ENCODE measurements at places on chromosomes 16 and 17.

- no peak for DNase-seq
Observed at GRCh38 chr16:78277321-78278055, 178.0 kb downstream of the WWOX start.

DNA sequence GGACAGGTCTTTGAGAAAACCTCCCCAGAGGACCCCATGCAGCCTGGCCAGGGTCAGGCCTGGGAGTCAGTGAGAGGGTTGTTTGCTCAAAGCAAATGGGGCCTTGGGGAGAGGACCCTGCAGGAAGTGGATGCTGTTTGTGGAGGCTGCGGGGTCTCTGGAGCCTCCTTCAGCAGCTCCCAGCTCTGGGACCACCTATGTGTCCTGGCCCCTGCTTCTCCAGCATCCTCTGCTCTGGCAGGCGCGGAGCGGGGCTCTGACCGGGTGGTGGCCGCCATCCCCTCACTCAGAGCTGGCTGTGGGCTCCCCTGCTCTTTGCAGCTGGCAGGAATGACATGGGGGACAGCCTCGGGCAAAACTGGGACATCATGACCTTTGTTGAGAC lies 29.8 kb upstream of the CIBAR2 start:
- no peak for DNase-seq

DNA sequence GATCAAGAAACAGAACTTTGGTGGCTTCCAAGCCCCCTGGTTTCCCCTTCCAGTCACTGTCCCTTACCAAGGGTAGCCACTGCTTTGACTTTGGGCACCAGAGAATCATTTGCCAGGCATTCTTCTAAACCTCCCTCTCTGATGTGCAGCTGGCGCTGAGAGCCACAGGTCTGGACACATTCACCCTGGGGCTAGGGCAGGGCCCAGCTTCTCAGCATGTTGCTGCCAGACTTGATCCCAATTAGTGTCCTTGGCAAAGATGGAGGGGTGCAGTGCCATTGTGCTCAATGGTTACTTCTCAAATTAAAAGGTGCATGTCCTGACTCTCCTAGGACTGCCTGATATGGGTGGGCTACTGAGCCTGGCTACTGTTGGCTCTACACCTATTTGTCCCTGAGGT lies 7.6 kb upstream of the SLC47A2 start:
- no peak for DNase-seq

DNA sequence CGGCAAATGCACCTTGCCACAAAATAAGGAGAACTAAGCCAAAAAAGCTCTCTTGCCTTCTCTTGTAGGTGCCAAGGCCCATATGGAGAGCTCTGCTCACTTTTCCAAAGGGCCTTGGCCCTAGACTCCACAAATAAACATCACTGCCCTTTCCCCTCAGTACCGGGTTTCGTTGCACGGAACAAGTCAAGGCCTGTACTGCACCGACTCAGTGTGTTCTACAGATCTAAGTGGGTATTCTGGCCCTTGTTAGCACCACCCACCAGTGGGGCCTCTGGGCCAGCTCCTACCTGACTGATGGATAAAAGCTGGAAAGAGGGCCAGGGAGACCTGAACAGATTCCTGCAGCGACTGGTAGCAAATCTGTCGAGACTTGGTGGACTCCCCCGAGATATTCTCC lies 43.7 kb upstream of the GSG1L start:
- no peak for DNase-seq

DNA sequence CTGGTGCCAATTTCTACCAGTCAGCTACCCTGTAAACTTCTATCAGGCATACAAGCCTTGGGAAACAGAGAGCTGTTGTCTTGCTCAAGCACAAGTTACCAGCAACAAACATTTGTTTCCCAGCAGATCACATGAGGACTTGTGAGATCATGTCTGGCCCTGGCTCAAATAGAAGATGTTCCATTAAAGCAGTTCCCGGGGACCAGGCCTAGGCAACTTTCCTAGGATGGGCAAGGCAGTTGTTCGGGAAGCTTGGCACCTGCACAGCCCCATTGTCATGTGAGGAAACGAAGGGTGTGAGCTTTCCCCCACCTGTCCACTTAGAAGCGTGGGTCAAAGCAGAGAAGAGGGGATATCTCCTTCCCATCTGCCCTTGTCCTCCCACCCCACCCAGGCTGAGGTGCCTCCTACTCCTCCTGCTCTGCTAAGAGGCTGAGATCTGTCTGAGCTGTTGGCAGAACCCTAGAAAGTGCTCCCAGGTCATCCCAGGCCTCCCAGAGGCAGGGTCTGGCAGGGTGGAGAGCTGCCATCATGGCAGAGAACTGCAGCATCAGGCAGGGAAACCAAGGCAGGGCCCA lies 11.2 kb upstream of the SLC47A2 start:
- no peak for DNase-seq

DNA sequence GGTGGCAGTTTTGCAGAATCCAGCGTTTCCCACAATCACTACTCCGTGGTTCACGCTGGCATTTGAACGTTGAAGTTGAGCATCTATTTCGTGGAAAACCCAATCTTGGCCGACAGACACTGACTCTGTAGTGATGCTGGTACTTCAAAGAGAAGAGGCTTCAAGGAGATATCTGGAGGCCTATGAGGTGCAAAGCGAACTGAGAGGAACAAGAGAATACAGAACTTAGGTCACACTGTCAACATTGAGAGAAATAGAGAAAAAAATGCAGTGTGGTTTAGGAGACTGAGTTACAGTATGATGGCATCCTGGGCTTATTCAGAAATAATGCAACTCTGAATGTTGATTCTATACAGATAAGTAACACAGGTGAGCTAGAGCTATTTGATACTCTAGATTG lies 16.0 kb downstream of the CCL16 start:
- DNase-seq = no peak

DNA sequence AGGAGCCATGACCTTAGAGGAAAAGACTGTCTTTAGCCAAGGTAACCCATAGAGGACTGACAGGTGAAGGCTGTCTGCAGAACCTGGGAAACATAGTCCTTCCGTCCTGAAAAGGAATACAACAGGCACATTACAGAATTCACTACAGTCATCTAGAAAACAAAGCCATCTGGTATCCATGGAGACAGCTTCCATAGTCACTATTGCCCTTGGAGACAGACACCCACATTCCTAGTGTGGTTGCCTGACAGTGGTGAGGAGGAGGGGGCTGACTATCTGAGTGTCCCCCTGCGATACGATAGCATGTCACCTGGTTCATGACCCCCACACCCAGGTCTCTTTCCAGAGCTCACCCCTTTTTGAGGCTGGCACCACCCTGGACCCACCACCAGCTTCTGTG lies 254.7 kb downstream of the CDH13 start:
- DNase-seq = no peak

DNA sequence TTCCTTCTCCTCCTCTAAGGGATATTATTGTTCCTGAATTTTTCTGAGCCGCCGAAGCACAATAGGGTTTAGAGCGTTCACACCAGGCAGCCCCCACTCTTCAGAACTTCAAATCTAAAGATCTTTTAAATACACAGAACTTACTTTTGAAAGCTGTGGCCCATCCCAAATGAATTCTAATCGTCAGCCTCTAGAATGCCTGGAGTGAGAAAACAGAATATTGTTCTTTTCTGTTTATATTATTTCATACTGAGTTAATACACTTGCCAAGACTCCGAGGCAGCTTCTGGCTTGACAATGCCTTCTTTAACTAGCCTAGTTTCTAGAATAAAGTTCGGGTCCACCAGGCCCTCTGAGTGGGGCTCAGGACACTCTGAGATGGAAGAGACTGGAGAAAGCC lies 405.6 kb downstream of the WWOX start:
- no peak for DNase-seq

- DNase-seq = peak; percentile 8
Observed at GRCh38 chr17:79923974-79924638, 84.9 kb upstream of the CBX4 start.

- no peak for DNase-seq
Observed at GRCh38 chr16:79687249-79688130, 87.0 kb upstream of the MAF start.

- DNase-seq = no peak
Observed at GRCh38 chr17:69388822-69389442, 25.6 kb upstream of the MAP2K6 start.

DNA sequence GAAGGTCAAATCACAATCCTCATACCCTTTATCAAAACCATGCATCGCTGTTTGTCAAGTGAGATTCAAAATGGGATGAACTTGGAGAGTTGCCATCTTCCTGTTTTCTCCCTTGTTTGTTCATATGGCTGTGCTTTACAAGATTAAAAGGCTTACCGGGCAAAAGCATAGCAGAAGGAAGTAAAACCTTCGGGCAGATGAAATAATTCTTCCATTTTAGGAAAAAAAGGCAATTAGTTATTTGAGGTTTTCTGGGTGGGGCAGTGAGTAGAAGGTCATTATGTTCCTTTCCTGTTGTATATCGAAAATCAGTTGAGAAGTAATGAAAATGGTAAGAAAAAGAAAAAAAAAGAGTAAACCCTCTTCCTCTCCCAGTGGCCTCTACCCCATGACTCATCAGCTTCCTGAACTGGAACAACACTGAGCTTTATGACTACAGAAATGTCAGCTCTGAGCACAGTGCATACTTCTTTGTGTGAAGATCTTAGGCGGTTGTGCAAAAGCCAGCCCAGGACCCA lies 369.2 kb downstream of the CDH13 start:
- DNase-seq = no peak

DNA sequence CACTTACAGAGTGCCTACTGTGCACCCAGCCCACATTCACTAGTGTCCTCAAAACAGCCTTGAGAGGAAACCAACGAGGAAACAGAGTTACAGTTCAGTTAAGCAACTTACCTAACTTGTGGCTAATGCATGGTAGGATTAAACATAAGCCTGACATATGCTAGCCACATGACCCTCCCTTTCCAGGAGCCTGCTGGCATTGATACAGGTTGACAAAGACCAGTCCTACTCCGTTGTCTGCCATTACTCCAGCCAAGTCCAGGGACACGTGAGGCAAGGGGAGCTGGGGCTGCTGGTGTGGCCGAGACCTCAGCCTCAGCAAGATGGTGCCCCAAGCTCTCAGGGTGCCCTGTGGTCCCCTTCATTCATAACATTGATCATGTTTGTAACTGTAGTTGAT lies 37.9 kb downstream of the SNX20 start:
- no peak for DNase-seq

GRCh38 chr17:80109066-80109660 lies 7.8 kb downstream of the GAA start:
- no peak for DNase-seq

Measured in activated T-cell treated with anti-CD3 and anti-CD28 coated beads for 24 hours (primary cell).